ENCODE measurements at places on chromosomes 16 and 17.

- no peak for DNase-seq
Measured at GRCh38 chr16:89164436-89164835, 7.1 kb upstream of the CDH15 start.

DNA sequence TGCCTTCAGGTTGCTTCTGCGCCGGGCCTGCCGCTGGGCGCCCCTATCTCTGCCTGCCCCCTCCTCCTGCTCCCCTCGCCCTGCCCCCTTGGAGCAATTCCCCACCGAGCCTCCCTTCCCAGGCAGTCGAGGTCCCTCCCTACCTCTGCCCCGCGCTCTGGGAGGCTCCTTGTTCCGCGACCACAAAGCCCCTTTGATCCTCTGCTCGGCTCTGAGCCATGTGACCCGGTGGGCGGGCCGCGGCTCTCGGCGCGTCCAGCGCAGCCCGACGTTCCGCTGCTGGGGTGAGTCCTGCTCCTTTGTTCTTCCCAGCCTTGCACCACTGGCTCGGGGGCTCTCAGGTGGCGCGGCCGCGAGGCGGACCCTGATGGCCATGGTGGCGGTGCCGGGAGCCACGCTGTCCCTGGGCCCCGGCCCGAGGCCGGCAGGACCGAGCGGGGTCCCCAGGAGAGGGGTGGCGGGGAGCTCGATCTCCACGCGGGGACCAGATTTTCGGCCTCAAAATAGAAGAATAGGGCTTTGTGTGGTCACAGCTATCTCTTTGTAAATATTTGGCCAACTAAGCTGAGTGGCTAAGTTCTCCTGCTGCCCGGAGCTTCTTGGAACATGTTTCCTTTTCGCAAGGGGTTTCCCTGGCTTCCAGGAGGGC, 310.6 kb downstream of the SEC14L1 start:
- DNase-seq = no peak

DNA sequence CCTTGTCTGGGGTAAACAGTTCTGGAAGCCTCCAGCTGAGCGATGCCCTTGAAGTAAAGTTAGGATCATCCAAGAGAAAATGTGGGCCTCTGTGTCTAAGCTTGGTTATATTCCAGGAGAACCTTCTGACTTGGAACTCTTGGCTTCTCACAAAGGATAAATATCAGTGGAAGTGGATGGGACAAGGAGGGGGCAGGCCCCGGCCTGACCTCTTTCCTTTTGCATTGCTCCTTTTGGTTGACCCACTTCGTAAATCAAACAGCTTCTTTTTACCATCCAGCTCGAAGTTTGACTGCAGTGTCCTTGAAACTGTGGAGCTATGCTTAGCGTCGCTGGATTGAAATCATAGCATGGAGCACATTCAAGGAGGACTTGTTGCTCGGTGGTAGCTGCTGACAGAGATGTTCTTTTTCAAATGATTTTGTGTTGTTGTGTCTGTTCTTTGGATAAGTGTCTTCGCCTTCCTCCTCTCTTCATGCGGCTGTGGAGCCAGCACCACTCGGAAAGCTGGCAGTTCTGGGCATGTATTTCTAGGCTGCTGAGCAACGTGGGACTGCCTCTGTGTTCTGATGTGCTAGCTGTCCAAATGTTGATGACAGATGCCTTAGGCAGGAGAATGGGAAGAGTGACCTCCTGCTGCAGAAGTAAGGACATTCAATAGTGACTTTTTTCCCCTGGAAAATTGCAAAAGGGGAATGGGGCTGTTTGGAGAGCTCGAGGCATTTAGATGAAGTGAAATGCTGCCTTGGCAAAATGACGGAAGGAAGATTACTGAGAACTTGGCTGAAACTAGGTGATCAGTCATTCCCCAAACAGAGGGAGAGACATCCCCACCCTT, 4.5 kb downstream of the MINK1 start:
- DNase-seq = no peak

DNA sequence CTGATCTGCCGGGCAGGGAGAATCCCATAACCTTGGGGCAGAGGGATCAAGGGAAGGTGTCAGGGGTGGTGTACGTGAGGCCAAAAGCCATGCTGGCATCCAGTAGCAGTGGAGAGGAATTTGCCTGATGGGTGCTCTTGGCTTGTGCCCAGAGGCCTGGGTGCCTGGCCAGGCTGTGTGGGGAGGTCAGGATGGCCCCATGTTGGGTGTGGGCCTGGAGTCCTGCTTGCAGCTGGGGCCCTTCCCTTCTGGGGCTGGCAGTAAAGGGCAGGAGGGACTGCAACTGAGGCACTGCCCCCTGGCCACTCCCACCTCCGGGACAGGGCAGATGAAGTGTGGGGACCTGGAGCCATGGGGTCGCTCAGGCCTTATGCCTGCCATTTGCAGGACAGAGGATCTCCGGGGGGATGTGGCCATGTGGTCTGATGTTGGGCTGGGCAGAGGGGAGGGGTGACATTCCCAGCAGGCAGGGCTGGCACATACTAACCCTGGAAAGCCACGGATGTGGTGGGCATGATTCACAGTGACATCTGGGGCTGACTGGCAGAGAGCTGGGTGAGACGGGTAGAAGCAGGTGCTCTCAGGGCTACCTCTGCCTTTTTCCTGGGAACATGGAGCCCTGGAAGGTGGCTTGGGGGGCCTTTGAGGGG, 3.5 kb downstream of the FMNL1 start:
- DNase-seq = no peak

DNA sequence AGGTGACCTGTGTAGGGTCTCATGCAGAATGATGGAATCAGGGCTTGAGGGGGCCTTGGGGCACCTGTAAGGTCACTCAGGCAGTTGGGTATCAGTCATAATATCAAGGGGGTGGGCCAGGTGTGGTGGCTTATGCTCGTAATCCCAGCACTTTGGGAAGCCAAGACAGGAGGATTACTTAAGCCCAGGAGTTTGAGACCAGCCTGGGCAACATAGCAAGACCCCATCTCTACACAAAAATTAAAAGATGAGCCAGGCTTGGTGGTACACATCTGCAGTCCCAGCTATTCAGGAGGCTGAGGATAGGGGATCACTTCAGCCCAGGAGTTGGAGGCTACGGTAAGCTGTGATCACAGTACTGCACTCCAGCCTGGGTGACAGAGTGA, 7.5 kb downstream of the ERN2 start:
- DNase-seq = no peak

GRCh38 chr17:55634702-55635101, 88.0 kb downstream of the TMEM100 start:
- DNase-seq = no peak

DNA sequence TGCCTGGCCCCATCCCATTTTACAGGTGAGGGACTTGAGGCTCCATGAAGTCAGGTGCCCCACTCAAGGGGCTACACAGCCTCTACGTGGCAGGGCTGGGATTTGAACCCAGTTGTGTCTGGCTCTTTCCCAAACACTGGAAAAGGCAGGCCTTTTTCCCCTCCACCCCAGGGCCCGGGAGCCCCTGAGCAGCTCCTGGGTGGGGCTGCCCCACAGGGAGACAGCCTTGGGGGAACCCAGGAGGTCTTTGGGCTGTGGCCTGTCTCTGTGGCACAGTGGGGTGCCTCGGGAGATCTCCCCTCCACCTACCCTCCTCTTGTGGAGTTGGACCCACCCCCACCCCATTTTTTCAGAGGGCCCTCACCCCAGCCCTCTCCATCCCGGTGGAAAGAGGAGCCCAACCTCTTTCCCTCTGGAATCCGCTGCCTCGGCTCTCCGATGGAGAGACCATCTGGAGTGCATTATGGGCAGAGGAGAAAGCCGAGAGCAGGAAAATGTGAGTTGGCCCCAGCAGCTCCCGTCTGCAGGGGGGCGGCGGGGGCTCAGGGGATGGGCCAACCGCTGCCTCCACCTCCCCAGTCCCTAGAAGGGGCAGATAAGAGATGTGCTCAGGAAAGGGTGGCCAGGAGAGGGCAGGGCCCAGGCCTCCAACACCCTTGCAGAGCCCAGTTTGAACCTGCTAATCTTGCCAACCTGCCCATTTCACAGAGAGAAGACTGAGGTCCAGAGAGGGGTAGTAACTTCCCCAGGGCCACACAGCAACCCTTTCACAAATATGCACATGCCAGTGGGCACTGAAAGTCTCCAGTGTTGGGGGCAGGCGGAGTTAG, 15.4 kb upstream of the TMEM92 start:
- no peak for DNase-seq

GRCh38 chr16:1825381-1825863, 1.2 kb downstream of the HAGH start:
- no peak for DNase-seq

DNA sequence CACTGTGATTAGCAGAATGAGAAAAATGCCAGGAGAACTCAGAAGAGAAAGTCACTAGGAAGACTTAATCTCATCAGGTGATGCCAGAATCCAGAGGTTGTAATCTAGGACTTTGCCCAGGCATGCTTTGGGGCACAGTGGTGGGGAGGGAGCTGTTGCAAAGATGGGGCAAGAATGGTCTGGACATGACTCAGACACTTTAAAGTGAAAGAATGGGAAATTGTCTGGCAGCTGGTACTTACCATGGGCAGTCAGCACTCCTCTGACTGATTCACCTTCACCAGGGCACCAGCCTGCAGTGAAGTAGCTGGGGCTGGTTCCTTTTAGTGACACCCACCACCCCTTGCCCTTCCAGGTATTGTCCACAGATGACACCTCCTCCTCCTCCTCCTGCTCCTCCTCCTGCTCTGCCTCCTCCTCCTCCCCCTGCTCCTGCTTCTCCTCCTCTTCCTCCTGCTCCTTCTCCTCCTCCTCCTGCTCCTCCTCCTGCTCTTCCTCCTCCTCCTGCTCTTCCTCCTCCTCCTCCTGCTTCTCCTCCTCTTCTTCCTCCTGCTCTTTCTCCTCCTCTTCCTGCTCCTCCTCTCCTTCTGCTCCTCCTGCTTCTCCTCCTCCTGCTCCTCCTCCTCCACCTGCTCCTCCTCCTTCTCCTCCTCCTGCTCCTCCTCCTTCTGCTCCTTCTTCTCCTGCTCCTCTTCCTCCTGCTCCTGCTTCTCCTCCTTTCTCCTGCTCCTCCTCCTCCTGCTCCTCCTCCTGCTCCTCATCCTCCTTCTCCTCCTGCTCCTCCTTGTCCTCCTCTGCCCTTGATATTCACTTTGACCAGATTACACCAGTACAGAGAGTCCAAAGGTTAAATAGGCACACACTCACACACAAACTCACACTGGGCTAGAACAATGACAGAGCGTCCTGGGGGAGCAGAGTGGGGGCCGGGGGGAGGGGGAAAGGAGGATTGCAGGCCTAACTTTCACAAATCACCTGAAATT, at the start of gene CHD9NB:
Gene CHD9NB, minus strand, starts transcription at position 379 of the 983 bp plus-strand sequence. CDS start 8,739 bp downstream, outside the sequence.
- no peak for DNase-seq

- DNase-seq = no peak
Measured at GRCh38 chr16:1906846-1907165, 11.4 kb downstream of the HS3ST6 start.

DNA sequence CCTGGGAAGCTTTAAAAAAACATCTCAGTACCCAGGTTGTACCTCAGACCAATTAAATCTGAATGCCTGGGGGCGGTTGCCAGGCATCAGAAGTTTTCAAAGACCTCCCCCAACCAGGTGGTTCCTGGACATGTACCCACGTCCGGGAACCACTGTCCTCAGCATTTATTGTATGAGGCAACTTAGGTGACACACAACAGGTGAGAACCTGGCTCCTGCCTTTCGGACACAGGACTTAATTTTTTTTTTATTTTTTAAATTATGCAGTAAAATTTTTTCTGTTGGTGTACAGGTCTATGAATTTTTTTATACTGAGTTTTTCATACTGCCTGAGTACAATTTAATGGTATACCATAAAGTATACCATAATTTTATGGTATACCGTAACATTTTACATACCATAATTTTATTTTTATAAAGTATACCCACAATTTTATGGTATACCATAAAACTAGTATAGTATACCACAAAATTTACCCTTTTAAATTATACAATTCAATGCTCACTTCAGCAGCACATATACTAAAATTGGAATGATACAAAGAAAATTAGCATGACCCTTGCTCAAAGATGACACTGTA, 38.7 kb upstream of the DHX8 start:
- DNase-seq = no peak

- DNase-seq = no peak
Measured at GRCh38 chr17:13030459-13031300, 12.9 kb upstream of the ELAC2 start.

DNA sequence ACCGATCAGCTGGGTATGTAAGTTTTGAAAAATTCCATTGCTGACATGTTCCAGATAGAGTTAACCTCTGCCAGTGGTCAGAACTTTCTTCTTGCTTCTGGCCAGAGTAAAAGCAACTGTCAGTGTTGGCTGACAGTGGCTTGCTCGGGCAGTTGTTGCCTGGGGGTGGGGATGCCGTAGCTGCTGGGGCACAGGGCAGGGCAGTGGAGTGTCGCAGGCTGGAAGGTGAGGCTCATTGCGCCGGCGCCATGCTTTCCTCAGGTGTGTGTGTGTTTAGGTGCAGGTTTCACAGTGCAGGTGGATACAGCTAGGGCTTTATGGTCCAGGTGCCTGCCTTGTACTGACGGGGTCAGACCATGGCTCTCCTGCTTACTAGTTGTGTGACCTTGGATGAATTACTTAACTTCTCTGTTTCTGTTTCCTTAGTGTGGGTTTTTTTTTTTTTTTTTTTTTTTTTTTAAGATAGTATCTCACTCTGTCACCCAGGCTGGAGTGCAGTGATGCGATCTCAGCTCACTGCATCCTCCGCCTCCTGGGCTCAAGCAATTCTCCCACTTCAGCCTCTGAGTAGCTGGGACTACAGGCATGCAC, 156.4 kb downstream of the SNX29 start:
- no peak for DNase-seq

DNA sequence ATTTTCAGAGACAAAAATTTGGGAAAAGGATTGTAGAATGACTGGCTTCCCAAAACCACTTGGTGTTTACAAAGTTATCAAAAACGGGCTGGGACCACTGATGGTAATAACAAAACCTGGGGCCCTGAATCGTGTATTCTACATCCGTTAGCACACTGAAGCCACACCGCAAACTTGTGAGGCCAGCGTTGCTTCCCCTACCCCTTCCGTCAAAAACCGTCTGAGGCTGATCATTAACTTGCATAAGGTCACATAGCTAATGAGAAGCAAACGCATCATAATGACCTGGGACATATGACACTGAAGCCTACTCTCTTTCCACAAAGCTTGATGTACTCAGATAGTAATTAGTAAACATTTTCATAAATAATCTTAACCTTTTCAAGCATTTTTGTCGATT, 704.3 kb downstream of the MAF start:
- no peak for DNase-seq

- no peak for DNase-seq
Measured at GRCh38 chr17:3213587-3213986, 6.1 kb downstream of the OR1A1 start.

DNA sequence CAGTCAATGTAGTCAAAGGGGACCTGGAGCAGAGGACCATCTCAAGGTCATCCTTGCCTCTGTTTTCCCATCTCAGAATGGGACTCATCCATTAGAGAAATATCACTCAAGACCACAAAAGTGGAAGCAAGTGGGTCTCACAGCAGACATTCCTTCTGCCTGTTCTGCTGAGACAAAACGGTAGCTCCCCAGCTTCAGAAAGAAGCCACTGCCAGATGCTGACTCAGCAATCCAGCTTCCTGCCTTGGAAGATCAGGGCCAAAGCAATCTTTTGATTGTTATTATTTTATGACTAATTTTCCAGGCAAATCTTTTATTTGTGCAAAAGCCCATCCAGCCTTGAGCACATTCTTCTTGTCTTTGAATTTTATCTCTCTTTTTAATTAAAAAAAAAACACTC, 86.8 kb downstream of the CCT6B start:
- DNase-seq = no peak
